Fibroblast of villous mesenchyme (primary cell): ENCODE measurements at places on chromosomes 6 and 20. TPM values are rescaled to one million over a fixed set of nuclear protein-coding genes. Genes with fewer than 3 reads are reported as not detected.

DNA sequence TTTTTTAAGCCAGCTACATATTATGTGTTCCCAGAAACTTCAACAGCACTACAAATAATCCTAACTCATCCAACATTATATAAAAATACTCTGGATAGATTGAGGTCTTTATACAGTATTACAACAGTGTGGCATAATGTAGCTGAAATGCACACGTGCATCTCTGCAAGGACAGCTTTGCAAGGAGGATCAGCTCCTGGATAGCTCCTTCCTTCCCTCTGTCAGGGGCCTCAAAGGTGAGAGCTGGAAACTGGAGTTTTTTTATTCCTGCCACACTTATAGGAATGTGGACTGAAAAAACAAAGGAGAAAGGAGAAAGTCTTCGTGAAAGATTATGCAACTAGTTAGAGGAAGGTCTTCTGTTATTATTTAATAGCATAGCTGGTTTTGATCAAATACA, 53.1 kb downstream of the PLG start:
- no peak for DNase-seq

- DNase-seq, result no peak
These were observed 5.2 kb downstream of the STX11 start for GRCh38 chr6:144155529-144155928.

The RIPPLY2 gene
- total RNA-seq, result not detected in 2 replicates

DNA sequence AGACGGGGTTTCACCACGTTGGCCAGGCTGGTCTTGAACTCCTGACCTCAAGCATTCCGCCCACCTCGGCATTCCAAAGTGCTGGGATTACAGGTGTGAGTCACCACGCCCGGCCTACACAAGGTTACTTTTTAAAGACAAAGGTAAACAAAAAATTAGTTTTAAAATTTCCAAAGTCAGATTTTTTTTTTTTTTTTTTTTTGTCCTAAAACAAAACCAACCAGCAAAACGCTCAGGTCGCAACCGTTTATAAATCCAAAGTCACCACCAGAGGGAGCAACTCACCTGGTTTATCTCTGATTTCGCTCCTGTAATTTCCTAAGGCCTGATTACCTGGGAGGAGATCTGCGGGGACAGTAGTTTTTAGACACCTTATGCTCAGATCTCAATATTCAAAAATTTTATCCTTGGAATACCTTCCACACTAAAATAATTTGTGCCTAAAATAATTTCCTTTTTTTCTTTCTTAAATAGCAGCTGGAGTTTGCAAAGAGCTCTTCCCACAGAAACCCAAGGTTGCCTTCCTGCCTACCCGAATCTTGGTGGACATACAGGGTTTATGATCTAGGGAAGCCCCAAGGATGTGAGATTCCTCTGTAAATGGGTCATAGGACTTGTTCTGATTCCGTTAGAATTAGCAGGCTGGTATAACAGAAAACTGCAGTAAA, 19.8 kb upstream of the TREM1 start:
- peak; percentile 63 for DNase-seq

- DNase-seq, result peak; percentile 97
These were observed 8.3 kb downstream of the CD109 start for GRCh38 chr6:73704260-73704659.

The KCNK16 gene
- not detected in 2 replicates for total RNA-seq

The ARHGAP40 gene
- not detected in 2 replicates for total RNA-seq

DNA sequence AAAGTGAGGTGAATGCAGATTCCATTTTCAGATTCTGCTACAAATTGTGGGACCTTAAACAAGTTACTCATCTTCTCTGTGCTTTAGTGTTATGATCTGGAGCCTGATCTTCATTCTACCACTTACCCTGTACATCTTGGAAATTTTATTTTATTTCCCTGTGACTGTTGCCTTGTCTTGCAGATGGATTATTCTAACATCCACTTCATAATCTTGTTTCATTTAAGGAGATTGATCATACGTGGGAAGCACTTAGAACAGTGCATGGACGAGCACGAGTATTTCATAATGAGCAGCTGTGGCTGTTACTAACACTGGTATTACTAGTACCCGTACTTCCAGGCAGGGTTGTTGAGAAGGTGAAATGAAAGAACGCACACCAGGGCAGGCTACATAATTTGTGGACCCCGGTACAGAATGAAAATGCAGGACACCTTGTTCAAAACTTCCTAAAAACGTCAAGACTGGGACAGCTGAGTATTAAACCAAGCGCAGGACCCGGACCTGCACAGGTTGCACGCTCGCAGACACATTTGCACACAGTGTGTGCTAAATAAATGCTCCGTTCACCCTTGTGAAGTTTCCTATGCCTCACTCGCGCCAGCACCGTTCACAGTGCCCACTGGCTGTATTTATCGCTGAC, 535 bp upstream of the CCDC170 start:
- peak; percentile 35 for DNase-seq
